ENCODE measurements at places on chromosomes 1 and 21.

- DNase-seq = no peak
Measured at GRCh38 chr21:41596241-41596925, 88.4 kb upstream of the TMPRSS2 start.

DNA sequence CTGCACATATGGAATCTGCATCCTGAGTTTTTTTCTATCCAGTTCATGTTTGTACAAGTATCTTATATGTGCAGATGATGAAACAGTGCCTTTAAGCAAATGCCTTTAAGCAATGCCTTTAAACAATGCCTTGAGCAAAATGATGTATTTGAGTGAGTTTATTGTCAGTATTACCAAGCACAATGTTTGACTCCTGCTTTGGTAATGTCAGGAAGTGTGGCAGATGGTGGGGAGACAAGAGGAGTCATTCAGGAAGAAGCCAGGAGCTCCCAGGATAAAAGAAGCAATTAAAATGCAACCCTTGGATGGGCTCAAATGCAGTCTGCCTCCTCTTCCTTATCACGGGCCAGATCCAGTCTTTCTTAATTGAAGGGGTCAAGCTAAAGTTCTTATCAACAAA lies 108.7 kb upstream of the KCNJ15 start:
- DNase-seq = no peak

DNA sequence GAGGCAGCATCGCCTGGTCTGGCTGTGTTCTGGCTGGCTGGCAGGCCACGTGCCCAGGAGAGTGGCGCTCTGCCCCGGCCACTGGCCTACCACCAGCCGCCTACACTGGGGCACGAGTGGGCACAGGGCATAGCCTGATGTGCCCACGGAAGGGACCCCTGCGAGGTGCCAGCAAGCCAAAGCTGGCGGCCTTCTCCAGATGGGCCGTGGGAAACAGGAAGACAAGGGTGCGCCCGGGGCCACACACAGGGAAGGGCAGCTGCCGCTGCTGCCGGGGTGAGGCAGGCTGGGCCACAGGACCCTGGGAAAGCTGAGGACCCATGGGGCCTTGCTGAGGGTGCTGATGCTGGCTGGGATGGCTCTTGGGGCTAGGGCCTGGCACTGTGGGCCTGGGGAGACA lies 40.7 kb downstream of the SLC66A1 start:
- DNase-seq = no peak

DNA sequence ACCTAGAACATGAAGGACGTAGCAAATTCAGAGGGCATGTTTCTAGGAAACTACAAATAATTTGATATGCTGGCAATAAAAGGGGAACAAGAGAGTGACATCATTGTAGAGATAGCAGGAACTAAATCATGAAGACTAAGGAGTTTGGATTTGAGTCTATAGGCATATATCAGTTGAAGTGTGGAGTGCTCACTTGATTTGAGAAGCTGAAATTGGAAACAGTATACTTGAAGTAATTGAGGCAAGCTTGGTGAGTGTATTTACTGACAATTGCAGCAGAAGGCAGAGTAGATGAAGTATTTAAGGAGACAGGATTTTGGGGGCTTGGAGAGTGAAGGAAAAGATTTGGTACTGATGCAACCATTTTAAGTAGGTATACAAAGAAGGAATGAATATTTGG lies 6.4 kb upstream of the TMCO2 start:
- DNase-seq = no peak

- DNase-seq = peak; percentile 99
Measured at GRCh38 chr1:109640285-109640865, 15.5 kb upstream of the GSTM4 start.

DNA sequence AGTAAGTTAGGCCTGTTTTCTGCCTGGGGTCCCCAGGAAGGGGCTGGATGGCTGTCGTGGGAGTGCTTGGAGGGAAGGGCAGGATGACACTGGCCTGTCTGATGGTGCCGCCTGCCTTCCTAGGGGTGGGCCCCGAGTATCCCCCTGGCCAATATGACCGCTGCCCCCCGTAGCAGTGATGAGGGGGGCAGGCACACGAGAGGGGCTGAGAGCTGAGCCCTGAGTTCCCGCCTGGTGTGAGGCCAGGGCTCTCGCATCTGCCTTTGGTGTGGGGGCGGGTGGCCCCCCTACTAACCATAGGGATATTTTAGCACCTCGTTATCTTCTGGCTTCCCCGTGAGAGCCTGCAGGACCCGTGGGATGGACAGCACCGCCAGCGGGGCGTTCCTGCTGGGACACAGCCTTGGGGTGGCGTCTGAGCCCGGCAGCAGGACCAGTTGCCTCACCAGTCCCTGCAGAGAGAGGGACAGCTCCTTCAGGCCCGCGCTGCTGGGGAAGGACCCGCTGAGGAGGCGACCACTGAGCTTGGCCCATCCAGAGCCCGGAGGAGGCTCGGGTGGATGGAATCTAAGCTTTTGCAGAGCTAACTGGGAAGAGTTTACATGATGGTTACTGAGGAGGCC lies 10.4 kb downstream of the KRTAP10-1 start:
- no peak for DNase-seq

GRCh38 chr1:196306421-196306820 lies 301.8 kb downstream of the KCNT2 start:
- no peak for DNase-seq

DNA sequence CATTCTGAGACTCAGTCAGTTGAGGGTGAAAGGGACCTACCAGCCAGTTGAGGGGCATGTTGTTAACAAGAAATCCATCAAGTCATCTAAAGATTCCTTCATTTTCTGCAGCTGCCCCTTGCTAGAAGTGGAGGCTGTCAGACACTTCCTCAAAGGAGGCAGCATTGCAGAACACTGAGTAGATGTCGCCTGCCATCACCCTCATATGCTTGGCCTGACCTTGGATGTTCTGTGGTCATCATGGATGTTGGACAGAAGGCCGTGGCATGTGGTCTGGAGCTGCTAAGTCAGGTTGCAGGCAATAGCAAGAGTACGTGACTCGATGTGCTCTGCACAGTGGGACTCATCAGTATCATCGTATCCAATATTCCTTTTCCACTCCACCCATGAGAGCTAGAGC lies 70.6 kb downstream of the GATAD2B start:
- DNase-seq = no peak

DNA sequence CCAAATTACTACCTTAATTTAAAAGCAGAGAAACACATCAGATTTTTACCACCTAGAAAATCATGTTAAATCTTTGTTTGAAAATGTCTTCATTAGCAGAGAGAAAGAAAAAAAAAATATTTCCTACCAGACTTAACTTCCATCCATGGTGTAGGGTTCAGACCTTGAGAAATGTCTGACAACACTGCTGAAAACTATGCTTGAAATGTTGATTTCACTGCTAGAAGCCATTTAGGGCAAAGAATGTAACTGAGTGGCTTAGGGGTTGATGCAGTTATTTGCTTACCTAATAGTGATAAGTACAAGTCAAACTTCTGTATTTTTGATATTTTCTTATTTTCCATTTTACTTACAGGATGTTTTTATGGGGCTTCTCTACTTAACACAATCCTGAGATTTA lies 495.6 kb upstream of the NEGR1 start:
- no peak for DNase-seq

GRCh38 chr21:42237577-42237976 lies 18.6 kb downstream of the ABCG1 start:
- DNase-seq = no peak

DNA sequence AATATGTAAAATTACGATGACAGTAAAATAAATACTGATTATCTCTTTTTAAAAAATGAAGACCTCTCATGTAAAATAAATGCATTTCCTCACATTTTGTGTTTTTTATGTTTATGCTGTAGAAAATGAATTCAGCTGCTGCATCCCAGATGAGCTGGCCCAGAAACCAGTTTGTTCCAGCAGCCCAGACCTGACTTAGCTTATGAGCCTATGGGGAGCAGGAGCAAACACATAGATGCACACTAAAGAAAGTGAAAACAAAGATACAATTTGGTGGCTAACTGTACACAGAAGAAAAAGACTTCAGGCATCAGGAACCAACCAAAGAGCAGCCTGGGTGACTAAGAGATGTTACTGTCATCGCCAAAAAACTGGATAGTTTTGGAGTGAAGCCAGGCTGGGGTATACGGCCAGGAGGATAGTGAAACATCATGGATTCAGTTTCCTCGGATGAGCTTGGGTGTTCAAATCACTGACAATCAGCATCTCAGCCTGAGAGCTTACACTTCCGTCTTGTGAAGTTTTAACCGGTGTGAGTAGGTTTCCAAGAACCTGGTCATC lies 113.9 kb upstream of the BACE2 start:
- no peak for DNase-seq

DNA sequence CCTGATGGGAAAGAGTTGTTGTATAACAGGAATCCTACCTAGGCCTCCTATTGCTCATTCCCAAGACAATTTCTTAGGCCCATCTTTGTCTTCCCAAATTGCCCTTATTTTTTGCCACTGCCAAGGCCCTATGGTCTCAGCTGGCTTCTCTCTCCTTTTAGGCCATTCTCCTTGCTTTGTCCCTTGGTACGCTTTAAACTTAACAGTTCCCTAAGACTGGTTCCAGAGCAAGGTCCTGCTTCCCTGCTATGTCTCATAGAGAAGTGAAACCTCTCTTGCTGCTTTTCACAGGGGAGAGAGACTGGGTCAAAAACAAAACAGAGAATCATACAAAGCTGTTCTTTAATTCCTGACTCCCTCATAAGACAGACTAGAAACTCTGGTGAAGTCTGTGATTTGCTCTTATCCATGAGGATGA lies 77.1 kb downstream of the XCL2 start:
- no peak for DNase-seq

DNA sequence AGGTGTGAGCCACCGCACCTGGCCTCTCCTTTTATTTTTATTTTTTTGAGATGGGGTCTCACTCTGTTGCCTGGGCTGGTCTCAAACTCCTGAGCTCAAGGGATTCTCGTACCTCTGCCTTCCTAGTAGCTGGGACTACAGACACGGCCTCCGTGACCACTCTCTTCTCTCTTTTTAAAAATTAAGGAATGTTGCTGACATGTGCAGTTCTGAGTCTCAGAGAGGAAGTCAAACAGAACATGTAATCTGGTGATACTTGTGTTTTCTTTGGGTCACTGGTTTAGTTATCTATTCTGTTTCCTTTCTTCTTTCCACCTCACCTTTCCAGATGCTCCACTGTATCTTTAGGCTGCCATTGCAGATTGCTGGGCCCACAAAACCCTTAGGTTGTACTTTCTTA lies 2.7 kb downstream of the WDTC1 start:
- DNase-seq = no peak

GRCh38 chr1:13929313-13929712 lies 229.3 kb downstream of the PRDM2 start:
- no peak for DNase-seq

Measured in activated CD8-positive, alpha-beta memory T cell treated with anti-CD3 and anti-CD28 coated beads for 24 hours (primary cell).